ENCODE measurements at places on chromosomes 2 and 18. TPM values are rescaled to one million over a fixed set of nuclear protein-coding genes. Genes with fewer than 3 reads are reported as not detected.

- no peak for DNase-seq
- no peaks in the 10 kb centered on the region for H3K36me3 ChIP-seq
- no peak overlapping the region for H3K4me3 ChIP-seq
- no peaks in the 10 kb centered on the region for H3K27me3 ChIP-seq
- H3K4me1 ChIP-seq = no peaks in the 10 kb centered on the region
These were observed 69.6 kb downstream of the COL5A2 start for GRCh38 chr2:189109921-189110397.

CNRIP1 gene
- total RNA-seq = 28.2 TPM

CDH7 gene
- total RNA-seq = not detected

DNA sequence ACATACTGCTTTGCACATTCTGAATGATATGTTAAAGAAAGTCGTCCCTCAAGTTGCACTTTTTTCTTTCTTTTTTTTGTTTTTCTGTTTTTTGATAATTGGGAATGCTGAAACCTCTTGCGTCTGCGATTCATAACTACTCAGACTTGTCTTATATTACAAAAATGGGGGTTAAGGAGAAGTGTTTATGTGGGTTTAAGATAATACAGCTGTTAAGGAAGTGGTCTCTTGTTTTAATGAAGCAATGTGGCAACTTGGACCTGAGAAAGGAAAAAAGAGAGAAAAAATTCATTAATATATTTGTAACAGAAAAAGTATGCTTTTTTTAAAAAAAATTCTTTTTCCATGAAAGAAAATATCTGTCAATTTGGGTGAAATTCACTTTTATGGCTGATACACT, 268.5 kb upstream of the CCDC68 start:
- H3K4me3 ChIP-seq = peak overlapping the region; percentile 1
- peak overlapping the region; percentile 67 for H3K27ac ChIP-seq
- H3K36me3 ChIP-seq = peaks cover 18% of the 10 kb centered on the region
- H3K27me3 ChIP-seq = no peaks in the 10 kb centered on the region
- H3K4me1 ChIP-seq = peaks cover 21% of the 10 kb centered on the region
- no peak for DNase-seq

SAG gene
- not detected for total RNA-seq

- no peaks in the 10 kb centered on the region for H3K36me3 ChIP-seq
- H3K27me3 ChIP-seq = no peaks in the 10 kb centered on the region
- H3K4me3 ChIP-seq = no peak overlapping the region
These were observed 186.8 kb upstream of the RND3 start for GRCh38 chr2:150674283-150674682.

DNA sequence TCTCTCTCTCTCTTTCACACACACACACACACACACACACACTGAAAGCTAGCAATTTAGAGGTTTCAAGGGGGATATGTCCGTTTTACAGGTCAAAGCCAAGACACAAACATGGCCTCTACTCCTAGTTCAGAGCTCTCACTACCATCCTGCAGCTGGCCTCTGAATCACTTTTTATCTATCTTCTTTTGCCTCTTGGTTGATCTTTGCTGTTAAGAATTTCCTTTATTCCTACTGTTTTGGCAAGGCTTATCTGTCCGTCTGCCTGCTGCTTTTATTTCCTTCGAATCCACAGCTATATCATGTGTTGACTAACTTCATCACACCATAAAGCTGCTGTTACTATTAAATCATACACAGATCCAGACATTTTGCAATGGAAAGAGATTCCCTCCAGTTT, 543.0 kb downstream of the PLCL1 start:
- no peak overlapping the region for H3K27ac ChIP-seq
- no peaks in the 10 kb centered on the region for H3K27me3 ChIP-seq
- H3K4me1 ChIP-seq = no peaks in the 10 kb centered on the region
- no peaks in the 10 kb centered on the region for H3K36me3 ChIP-seq

GRCh38 chr2:154125891-154126290, 254.2 kb downstream of the GALNT13 start:
- H3K36me3 ChIP-seq = no peaks in the 10 kb centered on the region
- H3K4me1 ChIP-seq = no peaks in the 10 kb centered on the region
- no peak overlapping the region for H3K27ac ChIP-seq
- H3K27me3 ChIP-seq = no peaks in the 10 kb centered on the region
- no peak overlapping the region for H3K4me3 ChIP-seq

GRCh38 chr2:159129269-159129668, 157.2 kb downstream of the WDSUB1 start:
- no peak overlapping the region for H3K4me3 ChIP-seq
- no peak for DNase-seq
- H3K27ac ChIP-seq = no peak overlapping the region
- no peaks in the 10 kb centered on the region for H3K27me3 ChIP-seq
- H3K4me1 ChIP-seq = peaks cover 62% of the 10 kb centered on the region
- no peaks in the 10 kb centered on the region for H3K36me3 ChIP-seq

DNA sequence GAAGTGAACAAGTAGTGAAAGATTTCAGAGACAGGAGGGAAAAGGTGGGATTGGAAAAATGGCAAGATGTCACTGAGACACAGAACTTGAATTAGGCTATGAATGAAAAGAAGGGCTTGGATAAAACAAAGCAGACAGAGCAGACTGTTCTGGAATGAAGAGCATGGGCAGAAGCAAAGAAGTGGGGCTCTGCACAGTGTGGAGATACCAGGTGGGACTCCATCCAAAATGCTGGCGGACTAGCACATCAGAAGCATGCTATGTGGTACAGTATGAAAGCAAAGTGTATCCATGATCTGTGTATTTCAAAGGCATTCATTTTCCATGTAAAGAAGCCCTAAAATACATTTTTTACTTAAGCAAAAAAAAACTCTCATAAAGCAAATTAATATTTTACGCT, 410.8 kb upstream of the LYPD1 start:
- H3K27ac ChIP-seq = no peak overlapping the region
- no peaks in the 10 kb centered on the region for H3K27me3 ChIP-seq
- no peak for DNase-seq
- H3K4me3 ChIP-seq = no peak overlapping the region
- H3K4me1 ChIP-seq = no peaks in the 10 kb centered on the region
- no peaks in the 10 kb centered on the region for H3K36me3 ChIP-seq

DNA sequence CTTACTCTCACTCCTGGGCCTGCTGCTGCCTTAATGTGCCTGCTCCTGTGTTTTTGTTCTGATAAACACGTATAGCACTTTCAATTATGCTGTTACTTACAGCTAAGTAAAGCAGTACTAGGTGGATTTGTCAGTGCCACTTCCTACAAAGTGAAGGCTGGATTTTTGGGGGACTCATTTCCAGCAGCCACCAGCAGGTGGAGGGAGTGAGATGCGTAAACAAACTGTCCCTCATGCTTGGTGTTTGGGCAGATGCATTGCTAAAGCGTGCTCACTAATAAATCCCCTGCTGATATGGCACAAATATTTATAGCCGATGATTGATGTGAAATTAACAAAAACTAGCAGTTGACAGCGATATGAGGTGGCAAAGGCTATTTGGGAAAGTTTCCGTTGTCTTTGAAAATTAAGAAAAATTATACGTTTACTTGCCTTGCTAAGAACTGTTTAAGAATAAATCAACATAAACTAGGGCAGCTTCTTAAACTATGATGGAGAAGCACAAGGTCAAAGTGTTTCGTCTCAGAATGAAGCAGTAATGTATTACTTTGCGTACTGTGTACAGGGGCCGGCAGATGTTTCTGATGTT, 101.7 kb downstream of the AGAP1 start:
- peaks cover 31% of the 10 kb centered on the region for H3K4me1 ChIP-seq
- H3K36me3 ChIP-seq = no peaks in the 10 kb centered on the region
- H3K4me3 ChIP-seq = no peak overlapping the region
- DNase-seq = no peak

DNA sequence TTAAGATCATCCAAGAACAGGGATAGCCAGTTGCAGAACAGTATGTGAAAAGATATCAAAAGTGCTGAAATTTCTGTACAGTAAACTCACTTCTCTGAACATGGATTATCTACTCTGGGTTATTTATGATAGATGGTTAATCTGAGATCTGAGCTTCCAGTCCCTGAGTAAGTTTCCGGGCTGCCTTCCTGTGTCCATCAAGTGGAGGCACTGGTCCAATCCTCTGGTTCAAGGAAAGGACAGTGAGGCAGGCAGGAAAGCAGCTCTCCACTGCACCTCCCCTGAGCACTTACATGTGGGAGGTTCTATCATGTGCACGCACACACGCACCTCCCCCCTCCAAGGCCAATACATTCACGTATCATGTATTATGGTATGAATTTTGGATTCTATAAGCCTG, 32.5 kb downstream of the GPR45 start:
- no peaks in the 10 kb centered on the region for H3K4me1 ChIP-seq
- no peak overlapping the region for H3K4me3 ChIP-seq
- H3K27me3 ChIP-seq = no peaks in the 10 kb centered on the region
- peaks cover 89% of the 10 kb centered on the region for H3K36me3 ChIP-seq
- DNase-seq = no peak

DCC gene
- total RNA-seq = 0.99 TPM

GRCh38 chr2:117269574-117269973, 544.9 kb upstream of the DDX18 start:
- H3K36me3 ChIP-seq = no peaks in the 10 kb centered on the region
- no peak overlapping the region for H3K27ac ChIP-seq
- no peaks in the 10 kb centered on the region for H3K4me1 ChIP-seq
- DNase-seq = no peak
- no peaks in the 10 kb centered on the region for H3K27me3 ChIP-seq
- H3K4me3 ChIP-seq = no peak overlapping the region

DNA sequence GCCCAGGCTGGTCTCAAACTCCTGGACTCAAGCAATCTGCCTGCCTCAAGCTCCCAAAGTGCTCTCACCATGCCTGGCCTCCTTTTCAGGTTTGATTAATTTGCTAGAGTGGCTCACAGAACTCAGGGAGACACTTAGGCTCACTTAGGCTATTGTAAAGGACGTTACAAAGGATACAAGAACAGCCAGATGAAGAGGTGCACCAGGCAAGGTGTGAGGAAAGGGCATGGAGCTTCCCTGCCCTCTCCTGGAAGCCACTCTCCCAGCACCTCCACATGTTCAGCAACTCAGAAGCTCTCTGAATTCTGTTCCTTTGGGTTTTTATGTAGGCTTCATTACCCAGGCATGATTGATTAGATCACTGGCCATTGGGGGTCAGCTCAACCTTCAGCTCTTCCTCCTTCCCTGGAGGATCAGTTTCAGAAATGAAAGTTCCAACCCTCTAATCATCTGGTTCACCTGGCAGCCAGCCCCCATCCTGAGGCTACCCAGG, 78.7 kb upstream of the RGPD5 start:
- H3K27ac ChIP-seq = no peak overlapping the region
- H3K4me3 ChIP-seq = no peak overlapping the region
- H3K27me3 ChIP-seq = no peaks in the 10 kb centered on the region
- no peaks in the 10 kb centered on the region for H3K36me3 ChIP-seq
- DNase-seq = peak; percentile 79

DNA sequence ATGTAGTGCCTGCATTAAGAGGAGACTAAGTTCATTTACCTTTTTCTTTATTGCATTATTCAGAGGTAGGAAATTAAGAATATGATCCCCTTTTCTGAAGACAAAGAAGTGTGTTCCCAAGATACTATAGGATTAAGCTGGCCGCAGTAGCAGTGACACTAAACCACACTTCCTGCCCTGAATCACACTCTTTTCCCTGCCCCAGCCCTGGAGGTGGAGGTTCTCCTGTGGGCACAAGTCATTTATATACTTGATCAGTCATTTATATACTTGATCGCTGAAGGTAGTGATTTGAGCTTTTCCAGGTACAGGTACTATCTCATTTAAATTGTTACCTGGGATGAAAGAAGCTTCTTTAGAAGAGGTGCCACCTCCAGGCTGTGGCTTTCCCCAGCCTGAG, 78.6 kb downstream of the ARMC9 start:
- H3K4me3 ChIP-seq = no peak overlapping the region
- peaks cover 8% of the 10 kb centered on the region for H3K36me3 ChIP-seq
- no peaks in the 10 kb centered on the region for H3K27me3 ChIP-seq
- no peak overlapping the region for H3K27ac ChIP-seq
- no peaks in the 10 kb centered on the region for H3K4me1 ChIP-seq

DNA sequence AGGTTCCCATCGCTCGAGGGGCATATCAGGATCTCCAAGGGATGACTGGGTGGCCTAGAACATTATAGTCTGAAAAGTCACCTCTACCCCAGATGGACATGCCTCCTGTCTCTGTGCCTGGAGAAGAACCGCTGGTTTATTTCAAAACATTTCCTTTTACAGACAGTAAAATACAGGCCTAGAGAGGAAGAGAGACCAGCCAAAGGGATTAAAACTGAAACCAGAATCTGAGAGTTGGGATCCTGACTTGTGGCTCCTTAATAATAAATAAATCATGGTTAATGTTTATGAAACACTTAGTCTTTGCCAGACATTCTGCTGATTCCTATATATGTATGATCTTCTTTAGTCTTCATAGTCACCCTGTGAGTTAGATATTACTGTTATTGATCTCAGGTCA, 153.7 kb downstream of the DDX1 start:
- H3K4me1 ChIP-seq = peaks cover 49% of the 10 kb centered on the region
- no peak overlapping the region for H3K27ac ChIP-seq
- no peak overlapping the region for H3K4me3 ChIP-seq
- no peaks in the 10 kb centered on the region for H3K36me3 ChIP-seq
- H3K27me3 ChIP-seq = no peaks in the 10 kb centered on the region

- peak overlapping the region; percentile 91 for H3K27ac ChIP-seq
- H3K4me1 ChIP-seq = peaks cover 32% of the 10 kb centered on the region
- no peak for DNase-seq
These were observed 1.3 kb downstream of the PGAP1 start for GRCh38 chr2:196925051-196925767.

GRCh38 chr2:69601179-69601612, 42.3 kb downstream of the AAK1 start:
- H3K4me3 ChIP-seq = no peak overlapping the region
- no peaks in the 10 kb centered on the region for H3K36me3 ChIP-seq
- H3K27ac ChIP-seq = no peak overlapping the region
- peak; percentile 29 for DNase-seq

SPDYA gene
- total RNA-seq = 1.2 TPM

DNA sequence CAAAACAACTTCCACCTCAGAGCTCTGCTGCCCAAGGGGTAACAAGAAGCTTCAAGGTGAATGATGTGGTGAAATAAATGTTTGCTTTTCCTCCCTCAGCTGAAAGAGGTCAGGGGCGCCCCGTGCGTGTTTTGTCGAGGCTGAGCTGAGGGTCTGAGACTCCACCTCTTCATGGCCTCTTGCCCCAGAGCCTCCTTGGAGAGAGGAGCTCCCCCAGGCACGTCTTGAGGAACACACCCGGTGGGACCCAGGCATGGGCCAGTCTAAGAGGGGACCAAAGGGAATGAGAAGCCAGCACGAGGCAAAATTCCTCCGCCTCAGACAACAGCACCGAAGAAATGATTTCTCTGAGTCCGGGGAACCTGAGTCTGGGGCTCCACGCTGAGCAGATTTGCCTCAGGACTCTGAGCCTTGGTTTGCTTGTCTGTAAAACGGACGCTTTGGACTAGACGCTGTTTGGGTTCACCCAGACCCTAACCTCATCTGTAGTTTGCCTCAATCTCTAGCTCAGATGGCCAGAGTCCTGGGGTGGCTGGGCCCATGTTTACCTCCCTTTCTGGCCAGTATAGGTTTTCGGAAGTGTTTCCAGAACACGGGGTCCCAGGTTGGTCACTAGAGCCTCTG, 56.4 kb upstream of the ODC1 start:
- H3K36me3 ChIP-seq = no peaks in the 10 kb centered on the region
- DNase-seq = no peak
- no peaks in the 10 kb centered on the region for H3K27me3 ChIP-seq
- no peaks in the 10 kb centered on the region for H3K4me1 ChIP-seq
- no peak overlapping the region for H3K4me3 ChIP-seq
- H3K27ac ChIP-seq = no peak overlapping the region

DNA sequence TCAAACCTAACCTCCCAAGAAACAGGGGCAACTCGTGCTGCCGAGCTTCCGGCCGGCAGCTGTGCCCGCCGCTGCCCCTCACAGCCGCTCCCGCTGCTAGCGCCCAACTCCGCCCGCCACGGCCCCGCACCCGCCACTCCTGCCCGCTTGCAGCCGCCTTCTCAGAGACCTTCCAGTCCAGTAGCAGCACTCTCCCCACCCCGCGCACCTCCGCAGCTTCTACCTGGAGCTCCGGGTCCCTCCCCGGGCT, 722 bp upstream of the C2orf15 start:
- no peaks in the 10 kb centered on the region for H3K36me3 ChIP-seq
- H3K27me3 ChIP-seq = no peaks in the 10 kb centered on the region
- H3K27ac ChIP-seq = peak overlapping the region; percentile 78

All from esophagus muscularis mucosa (tissue), 4 donors.